Left renal pelvis (tissue), 4 donors: ENCODE measurements at places on chromosomes 7 and 10.

- DNase-seq: no peak
Measured at GRCh38 chr7:130070861-130071622, 708 bp downstream of the KLHDC10 start.

DNA sequence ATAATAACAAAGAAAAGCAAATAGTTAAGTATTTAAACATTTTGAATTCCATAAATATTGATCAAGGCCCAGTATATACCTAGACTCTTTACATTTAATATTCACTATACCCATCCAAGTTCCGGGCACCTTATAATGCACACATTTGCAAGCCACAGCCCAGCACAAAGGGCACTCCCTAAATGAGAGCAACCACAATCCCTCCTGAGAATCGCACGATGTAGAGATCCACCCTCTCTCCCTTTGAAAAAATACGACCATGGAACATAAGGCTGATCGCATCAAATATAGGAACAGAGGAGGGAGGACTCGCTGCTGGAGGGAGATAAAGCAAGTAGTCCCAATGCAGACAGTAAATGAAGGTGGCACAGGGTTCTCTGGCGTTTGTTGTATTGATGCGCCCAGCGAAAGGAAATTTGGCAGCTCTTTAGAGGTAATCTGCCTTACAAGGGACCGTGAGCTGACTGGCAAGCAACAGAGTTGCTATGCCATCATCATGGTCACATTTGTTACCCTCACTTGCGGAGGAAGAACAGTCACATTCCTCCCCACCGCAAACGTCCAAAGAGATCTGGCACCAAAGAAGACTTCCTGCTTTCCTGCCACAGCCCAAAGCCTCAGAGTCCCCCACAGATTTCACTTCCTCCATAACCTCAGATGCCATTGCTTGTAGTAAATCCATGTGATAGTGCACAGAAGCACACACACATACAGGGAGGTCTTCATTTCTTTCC, 16.1 kb upstream of the TAS2R40 start:
- no peak for DNase-seq

DNA sequence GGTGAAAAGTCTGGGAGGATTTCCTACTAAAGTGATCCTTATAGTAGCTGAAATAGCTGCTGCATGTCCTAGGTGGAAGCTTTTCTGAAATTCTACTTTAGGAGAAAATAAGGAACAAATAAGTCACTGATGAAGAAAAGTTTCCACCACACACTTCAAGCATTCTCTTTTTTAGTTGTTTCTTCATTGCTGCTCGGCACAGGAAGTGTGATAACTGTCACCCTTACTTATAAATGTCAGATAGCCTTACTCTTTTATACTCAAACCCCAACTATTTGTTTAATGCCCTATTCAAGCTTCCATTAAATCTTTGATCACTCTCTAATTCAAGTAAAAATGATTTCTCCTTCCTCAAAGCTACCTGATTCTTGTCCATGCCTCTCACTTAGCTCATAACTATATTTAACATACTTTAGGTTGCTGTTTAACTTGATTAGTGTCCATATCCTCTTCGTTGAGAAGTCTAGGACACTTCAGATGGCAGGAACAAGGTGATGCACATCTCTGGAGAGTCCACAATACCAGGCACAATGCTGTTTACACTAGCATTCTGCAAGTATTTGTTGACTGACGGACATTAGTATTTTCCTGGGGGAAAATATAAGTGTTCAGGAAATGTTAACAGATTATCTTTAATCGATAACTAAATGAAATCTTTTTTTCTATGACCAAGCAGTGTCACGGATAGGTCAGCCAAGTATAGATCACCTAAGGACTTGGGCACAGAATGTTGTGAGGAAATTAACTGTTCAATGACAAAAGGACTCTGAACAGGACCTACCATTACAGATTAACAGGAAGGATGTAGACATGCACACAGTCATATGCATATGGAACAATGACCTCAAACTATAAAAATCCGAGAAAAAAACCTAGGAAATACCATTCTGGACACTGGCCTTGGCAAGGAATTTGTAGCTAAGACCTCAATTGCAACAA, 67.4 kb downstream of the ZNF438 start:
- no peak for DNase-seq

DNA sequence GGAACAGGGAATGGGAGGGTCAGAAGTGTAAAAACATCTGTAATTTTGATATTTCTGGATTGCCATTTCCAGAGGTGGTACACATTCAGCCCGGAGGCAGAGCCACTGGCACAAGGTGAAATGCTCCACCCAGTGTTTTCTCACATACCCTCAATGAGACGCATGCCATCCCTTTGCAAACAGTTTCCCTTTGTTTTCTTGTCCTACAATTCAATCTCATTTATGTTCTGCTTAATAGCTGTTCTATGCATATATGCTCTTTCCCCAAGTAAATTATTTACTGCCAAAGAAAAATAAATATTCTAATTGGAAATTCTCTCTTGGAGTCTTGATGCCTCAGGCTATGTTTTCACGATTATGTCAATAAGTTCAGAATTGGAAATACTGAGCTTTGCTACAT, 369.7 kb upstream of the AKR1E2 start:
- DNase-seq: no peak

DNA sequence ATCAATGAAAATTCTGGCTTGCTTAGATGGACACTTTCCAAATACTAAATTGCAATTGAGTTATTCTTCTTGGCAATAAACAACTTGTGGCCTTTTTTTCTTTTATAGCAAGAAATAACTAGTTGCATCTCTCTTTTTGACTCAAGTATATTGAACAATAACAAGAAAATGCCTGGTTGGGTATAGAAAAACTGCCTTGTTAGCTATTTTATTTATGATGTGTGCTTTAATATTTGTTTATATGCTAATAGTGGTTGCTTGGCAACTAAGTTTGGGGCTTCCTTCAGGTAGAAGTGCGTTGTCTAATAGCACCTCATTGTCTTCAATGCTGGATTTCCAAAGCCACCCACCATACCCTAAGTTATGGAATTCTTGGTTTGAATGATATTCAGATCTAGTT, 30.1 kb upstream of the PPP1R3C start:
- DNase-seq: no peak

DNA sequence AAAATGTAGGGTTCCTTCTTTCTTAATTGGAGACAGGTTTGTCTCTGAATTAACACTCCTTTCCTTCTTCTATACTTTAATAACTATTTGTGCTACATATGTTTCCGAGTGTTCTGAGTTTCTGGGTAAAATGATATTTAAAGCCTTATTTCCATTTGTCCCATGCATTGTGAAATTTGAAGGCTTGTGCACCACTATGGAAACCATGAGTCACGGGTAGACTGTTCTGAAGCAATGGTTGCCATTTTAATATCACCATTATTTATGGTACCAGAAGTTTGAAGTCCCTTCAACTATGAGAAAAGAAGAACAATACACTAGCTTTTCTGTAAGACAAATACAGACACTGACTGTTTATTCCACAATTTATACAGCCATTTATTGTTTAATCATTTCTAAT, 44.7 kb upstream of the ZEB1 start:
- no peak for DNase-seq

DNA sequence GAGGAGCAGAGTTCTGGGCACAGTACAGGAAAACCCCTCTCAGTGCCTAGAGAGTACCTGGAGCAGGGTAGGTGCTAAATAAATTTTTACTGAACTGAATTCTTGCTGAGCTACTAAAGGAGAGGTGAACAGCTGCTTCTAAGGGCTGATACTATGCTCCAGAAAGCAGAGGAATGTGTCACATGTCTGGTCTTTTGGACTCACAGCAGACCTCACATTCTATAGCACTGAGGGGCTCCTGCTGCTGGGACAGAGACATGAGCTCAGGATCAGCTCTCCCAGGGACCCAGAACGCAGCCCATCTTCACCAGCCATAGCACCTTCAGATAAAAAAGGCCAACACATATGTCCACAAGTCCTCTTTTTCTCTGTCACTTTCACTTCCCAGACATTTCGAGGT, 133.0 kb upstream of the KLF14 start:
- DNase-seq: no peak

GRCh38 chr7:138064856-138065357, 11.4 kb upstream of the AKR1D1 start:
- DNase-seq: no peak

- no peak for DNase-seq
Measured at GRCh38 chr7:30445770-30446169, 32.8 kb downstream of the NOD1 start.
